ENCODE measurements at places on chromosomes 1 and 21. TPM values are rescaled to one million over a fixed set of nuclear protein-coding genes. Genes with fewer than 3 reads are reported as not detected.

Gene PEA15
- total RNA-seq: 296 TPM

- no peak for DNase-seq
Measured at GRCh38 chr1:14328685-14329084, 269.8 kb upstream of the KAZN start.

DNA sequence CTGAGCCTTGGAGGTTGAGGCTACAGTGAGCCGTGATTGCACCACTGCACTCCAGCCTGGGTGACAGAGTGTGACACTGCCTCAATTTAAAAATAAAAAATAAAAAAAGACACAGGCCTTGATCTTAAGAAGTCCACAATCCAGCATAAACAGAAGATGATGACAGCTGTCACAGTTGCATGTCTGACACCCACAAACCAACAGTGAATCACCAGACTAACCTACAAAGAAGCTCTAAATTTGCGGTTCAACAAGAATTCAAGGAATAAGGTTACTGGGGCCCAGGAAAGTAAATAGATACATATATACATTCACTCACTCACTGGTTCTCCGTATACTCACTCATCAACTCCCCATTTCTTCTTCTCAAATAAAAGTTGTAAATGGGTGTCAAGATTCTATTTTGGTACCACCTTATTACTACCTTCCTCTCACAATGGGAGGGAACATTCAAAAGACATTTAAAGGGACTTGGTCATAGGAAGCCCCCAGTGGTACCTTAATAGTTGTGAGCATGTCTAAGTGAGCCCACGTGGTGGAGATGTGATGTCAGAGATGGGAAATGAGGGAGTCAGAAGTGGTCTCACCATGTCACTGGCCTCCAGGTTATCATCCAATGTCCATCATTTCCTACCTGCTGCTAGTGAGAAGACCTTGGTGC, 66.9 kb upstream of the PRDX6 start:
- DNase-seq: peak; percentile 70

DNA sequence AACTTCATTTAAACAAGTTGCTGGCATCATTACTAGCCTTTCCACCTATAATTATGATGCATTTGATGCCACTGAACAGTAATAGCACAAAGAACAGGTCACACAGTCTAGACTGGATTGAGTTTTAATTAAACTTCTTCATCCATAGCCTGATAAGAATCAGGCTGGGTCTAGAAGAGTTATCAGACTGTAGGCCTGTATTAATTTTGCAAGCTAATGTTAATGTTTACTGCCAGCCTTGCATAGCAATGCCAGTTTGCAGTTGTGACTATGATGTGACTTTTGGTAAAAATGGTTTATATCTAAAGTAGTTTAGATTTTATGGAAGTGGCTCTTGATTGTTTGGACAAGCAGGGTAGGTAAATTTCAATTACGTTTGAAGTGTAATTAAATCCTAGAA, 68.0 kb downstream of the PRKAA2 start:
- no peak for DNase-seq

GRCh38 chr1:209628618-209629299, 23.5 kb downstream of the LAMB3 start:
- DNase-seq: no peak

DNA sequence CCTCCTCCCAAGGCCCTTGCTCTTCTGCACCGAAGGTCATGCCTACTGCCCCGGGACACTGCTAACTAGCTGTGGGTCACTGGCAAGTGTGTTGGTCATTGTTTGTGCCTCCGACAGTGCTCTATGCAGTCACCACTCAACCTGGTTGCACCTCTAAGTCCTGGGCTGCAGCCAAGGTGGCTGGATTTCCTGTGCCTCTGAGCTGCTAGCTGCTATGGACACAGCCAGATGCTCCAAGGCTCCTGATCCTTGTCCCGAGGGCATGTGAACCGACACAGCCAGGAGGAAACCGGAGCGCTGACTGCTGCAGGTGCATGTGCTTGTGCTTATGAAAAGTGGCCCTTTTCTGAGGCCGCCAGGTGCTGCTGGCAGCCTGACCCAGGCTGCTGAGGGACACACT, 14.7 kb upstream of the SPOCD1 start:
- no peak for DNase-seq

DNA sequence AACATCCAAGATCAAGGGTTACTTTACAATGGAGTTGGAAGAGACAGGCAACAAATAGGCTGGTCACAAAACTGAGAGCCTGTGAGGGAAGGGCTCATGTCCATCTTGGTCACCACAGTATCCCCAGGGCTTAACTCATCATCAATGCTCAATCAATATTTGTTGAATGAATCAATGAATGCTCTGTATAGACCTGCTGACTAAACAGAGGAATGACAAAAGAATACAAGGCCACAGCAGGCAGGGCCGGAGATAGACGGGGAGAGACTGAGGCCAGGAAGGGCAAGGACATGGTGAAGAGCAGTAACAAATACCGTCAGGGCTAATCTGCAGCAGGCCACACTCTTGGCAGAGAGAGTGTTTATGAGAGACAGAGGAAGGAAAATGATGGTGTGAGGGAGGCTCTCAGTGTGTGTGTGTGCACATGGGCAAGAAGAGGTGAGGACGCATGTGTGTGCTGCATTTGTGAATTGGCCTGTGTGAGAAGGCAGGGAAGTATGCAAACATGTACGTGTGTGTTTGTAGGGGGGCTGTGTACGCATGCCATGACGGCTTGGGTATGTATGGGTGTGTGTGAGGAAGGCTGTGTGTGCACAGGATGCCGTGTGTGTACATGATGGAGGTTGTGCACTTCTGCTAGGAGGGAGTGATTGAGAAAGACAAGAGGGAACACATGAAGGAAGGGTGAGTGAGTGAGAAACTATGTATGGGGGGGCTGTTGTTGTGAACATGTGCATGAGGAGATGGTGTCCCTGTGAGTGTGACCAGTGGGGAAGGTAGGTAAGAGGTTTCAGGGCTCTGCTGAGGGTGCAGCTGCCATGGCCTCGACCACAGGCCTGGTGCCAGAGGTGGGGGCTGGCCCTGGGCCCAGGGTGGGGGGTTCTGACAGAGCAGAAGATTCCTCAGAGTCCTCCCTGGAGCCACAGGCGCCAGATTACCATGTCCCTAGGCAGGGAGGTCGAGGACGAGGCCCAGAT, 15.4 kb downstream of the AHDC1 start:
- peak; percentile 75 for DNase-seq

GRCh38 chr1:59411147-59411546, 114.3 kb downstream of the FGGY start:
- no peak for DNase-seq

GRCh38 chr1:203173566-203173965, 2.1 kb downstream of the MYBPH start:
- DNase-seq: no peak

DNA sequence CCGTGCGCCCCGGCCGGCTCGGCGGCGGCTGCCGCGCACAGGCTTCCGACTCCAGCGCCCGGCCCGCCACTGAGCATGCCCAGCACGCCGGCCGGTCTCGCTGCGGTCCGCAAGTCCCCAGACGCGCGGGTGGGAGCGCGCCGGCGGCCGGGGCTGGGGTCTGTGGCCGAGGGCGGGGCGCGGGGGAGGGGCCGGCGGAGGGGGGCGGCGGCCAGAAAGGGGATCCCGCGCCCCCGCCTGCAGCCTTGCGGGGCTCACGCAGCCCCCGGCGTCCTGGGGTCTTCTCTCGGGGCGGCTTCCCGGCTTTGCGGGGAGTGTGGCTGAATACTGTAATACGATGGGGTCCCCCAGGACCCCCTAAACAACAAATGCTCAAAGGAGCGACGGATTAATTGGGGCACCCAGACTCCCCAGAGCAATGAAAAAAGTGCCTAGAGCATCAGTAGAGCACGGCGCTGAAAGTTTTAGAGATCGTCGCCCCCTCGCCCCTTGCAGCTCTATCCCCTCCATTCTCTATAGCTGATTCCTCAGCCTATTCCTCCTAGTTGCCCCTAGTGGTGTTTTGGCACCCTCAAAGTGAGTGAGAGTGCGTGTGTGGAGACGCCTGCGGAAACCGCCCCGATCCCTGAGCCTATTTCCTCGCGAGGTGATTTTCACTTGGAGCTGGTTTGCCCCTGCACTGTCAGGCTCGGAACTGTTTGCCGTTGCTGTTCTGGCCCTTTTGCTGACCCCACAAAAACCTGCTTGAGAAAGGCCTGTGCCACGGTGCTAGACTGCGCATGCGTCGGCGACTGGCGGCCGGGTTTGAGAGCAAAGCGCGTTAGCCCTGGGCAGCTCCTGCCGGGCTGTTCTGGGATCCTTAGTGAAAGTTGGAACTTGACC, at the start of gene VAV3:
VAV3 (minus strand) TSS at position 71 of the 882 bp plus-strand sequence. CDS start 311 bp downstream, outside the sequence.
- DNase-seq: peak; percentile 10

GRCh38 chr1:38905985-38906384, 24.6 kb upstream of the GJA9 start:
- no peak for DNase-seq

DNA sequence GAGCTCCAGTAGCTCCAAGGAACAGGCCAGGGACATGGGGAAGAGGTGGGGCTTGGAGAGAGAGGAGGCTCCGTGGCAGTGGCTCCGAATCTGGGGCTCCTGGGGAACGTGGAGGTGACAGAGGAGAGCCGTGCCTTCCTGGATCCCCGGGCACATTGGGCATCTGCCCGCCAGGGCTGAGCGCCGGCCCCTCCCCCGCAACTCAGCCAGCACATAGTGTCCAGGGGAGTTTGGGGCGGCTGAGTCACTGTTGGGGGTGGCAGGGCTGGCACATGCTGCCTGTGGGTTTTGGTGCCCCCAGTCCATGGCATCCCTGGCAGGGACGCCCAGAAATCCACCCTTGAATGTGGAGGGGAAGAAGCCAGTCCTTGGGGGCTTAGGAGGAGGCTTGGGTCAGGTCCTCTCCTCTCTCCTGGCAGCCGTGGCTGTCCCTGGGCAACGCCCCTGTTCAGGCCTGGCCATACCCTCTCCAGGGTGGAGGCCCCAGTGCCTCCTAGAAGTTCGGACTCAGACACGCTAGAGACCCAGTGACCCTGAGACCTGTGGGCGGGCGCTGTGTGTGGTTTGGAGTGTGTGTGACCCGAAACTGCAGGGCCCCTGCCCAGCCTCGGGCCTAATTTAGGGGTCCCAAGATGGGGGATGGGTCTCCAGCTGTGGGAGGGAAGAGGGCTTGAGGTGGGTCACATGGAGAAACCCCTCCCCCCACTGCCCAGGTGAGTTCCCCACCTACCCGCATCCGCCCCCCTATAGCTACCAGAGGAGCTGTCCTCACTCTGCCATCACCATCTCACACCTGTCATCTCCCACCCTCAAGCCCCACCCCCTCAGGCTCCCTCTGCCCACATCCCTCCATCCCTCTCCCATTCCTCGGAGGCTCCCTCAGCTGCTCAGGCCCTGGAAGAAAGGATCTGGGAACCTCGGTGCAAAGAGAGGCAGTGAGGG, 1.6 kb downstream of the HSPB7 start:
- no peak for DNase-seq

- no peak for DNase-seq
Measured at GRCh38 chr1:52166996-52167753, 25.3 kb downstream of the ZFYVE9 start.

Gene DENND2D
- 0.90 TPM for total RNA-seq

Gene GLUL
- 385 TPM for total RNA-seq

Gene FCER1A
- total RNA-seq: not detected

- DNase-seq: no peak
Measured at GRCh38 chr1:103075316-103076000, 32.9 kb downstream of the COL11A1 start.

DNA sequence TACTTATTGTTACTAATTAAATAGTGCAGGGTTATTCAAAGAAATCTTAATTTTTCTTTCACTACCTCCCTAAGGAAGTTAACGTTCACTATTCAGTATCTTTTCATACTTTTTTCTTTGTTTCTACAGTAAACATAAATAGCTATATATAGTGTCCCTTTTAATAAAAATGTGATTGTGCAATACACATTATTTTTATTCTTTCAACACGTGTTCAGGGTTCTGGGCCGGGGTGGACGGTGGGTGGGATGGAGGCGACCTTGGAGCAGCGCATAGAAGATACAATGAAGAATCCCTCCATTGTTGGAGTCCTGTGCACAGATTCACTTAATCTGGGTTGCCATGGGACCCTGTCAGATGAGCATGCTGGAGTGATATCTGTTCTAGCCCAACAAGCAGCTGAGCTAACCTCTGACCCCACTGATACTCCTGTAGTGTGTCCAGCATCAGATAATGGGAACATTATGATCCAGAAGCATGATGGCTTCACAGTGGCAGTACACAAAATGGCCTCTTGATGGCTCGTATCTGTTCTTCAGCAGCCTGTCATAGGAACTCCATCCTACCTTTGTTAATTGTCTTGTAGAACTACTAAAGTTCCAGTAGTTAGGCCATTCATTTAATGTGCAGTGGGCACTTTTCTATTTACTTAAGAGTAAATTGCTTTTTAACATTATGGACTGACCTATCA, 155.9 kb upstream of the L1TD1 start:
- no peak for DNase-seq

Gene RAB13
- total RNA-seq: 42.3 TPM

Gene ASTN1
- total RNA-seq: under 0.01 TPM

- DNase-seq: no peak
Measured at GRCh38 chr1:89363638-89364536, at the start of gene GBP6. Gene GBP6, plus strand, starts transcription at chr1:89364059. Its CDS starts 4,493 bp downstream, at chr1:89368552.

Gene CD34
- total RNA-seq: not detected

Gene DAP3
- 48.6 TPM for total RNA-seq

GRCh38 chr1:32702599-32703478, at the start of gene SYNC:
Gene SYNC, minus strand, starts transcription at chr1:32702770. Its CDS starts 110 bp downstream, at chr1:32702660.
- DNase-seq: peak; percentile 78

GRCh38 chr1:171212607-171213351, 27.7 kb downstream of the FMO2 start:
- DNase-seq: no peak

DNA sequence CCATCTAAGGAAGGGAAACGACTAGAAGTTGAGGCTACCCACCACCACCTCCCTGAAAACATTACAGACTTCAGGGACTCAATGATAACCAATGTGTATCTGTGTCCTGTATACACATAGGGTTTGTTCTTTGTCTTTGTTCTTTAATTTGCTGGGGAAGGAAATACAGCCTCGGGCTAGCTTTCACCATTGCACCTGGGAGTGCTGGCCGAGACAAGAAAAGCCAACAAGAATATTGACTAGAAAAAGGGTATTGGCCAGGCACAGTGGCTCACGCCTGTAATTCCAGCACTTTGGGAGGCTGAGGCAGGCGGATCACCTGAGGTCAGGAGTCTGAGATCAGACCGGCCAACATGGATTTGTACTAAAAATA, 50.4 kb downstream of the MDM4 start:
- DNase-seq: no peak

Data from IMR-90 (cell line).